Kidney glomerular epithelial cell (primary cell): ENCODE measurements at places on chromosomes 13 and 19.

DNA sequence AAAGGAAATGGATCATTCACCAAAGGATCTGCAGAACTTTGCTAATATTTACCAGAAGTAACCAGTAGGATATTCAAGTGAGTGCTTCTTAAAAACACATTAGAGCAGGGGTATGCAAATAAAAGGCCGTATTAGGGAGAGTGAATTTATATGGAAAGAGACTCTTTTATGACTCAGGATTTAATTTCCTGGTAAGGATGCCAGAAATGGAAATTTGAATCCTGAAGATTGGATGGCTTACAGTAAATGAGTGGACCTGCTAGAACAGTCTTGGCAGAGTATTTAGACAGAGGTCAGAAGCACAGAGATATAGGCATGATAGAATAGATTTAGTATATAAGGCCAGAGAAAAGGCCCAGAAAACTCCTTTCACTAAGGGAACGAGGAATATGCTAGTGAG is 201.6 kb downstream of the SLITRK5 start:
- no peak for DNase-seq

GRCh38 chr13:103945836-103946235 is 879.6 kb upstream of the SLC10A2 start:
- no peak for DNase-seq

- peak; percentile 61 for DNase-seq
These were observed 43.1 kb downstream of the COL4A1 start for GRCh38 chr13:110263888-110264287.

- DNase-seq = no peak
These were observed 10.4 kb upstream of the TYK2 start for GRCh38 chr19:10390652-10391286.

DNA sequence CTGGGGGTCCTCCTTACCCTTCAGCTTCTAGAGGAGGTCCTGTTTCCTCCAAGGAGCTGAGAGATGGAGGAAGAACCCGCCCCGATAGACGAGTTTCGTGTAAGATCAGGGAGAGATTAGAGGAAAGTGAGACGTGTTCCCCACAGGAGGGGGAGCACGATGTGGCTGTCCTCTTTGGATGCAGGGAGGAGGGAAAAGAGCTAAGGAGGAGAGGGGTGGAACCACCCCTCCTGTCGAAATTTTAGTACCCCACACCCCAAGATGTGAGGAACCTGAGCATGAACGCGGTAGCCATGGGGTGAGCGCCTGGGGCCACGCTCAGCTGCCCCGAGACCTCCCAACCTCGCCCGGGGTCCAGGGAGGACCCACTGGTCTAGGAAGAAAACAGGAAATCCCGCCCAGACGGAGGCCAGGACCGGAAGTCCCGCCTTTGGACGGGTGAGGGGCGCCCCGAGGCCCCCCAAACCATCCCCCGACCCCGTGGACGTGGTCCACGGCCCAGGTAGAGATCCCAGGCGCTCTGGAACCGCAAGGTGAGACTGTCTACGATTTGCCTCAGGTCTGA is 1.2 kb downstream of the AKT1S1 start:
- DNase-seq = peak; percentile 17

- no peak for DNase-seq
These were observed 24.0 kb downstream of the ALG5 start for GRCh38 chr13:36975172-36975571.

GRCh38 chr13:31862828-31863227 is 123.5 kb downstream of the RXFP2 start:
- DNase-seq = no peak

DNA sequence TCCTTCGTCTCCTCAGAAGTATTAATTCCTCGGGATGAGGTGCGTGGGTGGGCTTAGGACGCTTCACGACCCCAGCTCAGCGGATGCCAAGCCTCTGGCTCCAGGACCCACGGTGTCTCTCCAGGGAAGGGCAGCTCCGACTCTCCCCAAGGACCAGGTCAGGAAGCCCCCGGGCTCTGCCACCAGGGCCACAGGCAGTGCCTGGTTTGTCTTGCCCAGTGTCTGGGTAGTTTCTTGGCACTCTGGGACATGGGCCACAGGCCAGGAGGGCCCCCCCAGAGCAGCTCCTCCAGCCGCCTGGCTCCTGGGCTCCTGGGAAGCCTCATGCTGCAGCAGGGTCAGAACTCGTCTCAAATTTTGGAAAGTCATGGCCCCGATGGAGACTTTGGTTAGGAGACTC is 2.5 kb downstream of the PROZ start:
- DNase-seq = no peak

- DNase-seq = no peak
These were observed 1.0 kb upstream of the CEACAM1 start for GRCh38 chr19:42529248-42529764.

- no peak for DNase-seq
These were observed 36.9 kb upstream of the GRTP1 start for GRCh38 chr13:113400621-113401451.

GRCh38 chr19:38837656-38838121 is 6.1 kb upstream of the ECH1 start:
- DNase-seq = no peak

DNA sequence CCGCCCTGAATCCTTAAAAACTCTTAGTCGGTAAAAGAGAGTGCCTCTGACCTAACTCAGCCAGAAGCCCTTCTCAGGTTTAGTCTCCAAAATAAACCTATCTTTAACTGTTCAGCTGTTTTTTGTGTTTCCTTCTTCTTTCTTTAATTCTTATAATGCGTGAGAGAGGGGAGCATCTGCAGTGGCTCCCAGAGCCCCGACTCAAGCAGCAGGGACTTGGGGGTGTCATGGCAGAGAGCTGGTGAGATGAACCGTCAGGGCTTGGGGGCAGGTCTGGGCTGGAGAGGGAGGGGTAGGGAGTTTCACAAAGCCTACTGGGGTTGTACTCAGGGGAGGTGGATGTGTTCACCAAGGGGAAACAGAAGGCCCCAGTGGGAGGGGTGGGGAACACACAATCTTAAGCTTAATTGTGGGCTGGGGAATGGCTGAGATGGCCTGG is 16.8 kb upstream of the SIGLEC6 start:
- no peak for DNase-seq

DNA sequence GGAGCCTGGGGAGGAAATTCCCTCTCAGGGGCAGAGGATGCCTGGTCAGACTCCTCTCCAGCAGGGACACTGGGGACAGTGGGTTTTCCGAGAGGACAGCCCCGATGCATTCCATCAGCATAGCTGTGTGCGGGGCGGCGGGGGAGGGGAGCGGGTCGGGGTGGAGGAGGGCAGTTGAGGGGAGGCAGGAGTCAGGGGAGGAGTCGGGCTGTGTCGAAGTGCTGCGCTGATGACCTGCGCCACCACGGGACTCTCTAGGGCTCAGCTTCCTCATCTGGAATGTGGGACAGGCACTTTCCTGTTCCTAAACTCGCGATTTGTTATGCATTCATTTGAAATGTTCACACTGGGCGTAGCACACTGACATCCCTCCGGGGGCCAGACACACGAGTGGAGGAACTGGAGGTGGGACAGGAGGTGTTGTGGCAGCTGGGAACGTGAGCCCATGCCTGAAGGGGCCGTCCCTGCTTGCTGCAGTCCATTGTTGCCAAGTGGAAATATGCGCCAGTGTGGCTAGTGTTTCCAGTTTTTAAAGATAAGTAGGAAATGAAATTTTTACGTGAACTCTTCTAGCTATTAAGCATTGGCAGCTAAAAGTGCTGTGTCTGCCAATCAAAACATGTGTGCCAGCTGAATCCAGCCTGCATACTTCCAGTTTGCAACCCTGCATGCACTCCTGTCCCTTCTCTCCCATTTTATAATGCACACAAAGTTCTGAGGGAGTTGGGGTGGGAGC is 43.3 kb downstream of the FLT1 start:
- DNase-seq = no peak

- DNase-seq = no peak
These were observed 75.5 kb downstream of the COL4A1 start for GRCh38 chr13:110231348-110232047.

DNA sequence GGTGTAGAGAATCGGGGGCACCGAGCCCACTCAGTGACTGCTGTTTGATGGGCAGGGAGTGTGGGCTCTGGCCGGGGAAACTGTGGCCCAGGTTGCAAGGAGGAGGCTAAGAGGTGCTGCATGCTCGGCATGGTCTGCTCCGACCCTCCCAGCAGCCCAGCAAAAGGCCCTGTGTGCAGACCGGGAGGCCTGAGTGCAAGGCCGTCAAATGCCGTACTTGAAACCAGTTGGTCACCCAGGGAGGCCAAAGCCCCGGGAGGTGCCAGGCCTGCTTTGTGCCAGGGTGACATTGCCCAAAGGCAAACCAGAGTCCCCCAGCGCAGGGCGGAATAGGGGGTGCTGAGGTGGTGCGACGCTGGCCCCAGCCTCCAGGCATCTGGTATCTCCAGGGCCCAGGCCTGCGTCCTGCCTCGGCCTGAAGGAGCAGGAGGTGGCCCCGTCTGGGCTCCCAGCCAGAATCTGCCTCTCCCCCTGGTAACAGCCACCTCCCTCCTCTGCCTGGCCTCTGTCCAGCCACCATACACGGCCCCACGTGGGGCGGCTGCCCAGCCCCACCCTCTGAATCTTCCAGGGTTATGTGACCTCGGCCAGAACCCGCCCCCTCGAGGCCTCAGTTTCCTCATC is 4.0 kb downstream of the PIK3R2 start:
- peak; percentile 86 for DNase-seq

GRCh38 chr13:97114651-97115050 is 107.5 kb upstream of the MBNL2 start:
- DNase-seq = no peak

GRCh38 chr13:76934671-76935070 is 13.6 kb upstream of the ACOD1 start:
- no peak for DNase-seq

GRCh38 chr19:28607066-28607583 is 605.8 kb downstream of the UQCRFS1 start:
- DNase-seq = no peak

DNA sequence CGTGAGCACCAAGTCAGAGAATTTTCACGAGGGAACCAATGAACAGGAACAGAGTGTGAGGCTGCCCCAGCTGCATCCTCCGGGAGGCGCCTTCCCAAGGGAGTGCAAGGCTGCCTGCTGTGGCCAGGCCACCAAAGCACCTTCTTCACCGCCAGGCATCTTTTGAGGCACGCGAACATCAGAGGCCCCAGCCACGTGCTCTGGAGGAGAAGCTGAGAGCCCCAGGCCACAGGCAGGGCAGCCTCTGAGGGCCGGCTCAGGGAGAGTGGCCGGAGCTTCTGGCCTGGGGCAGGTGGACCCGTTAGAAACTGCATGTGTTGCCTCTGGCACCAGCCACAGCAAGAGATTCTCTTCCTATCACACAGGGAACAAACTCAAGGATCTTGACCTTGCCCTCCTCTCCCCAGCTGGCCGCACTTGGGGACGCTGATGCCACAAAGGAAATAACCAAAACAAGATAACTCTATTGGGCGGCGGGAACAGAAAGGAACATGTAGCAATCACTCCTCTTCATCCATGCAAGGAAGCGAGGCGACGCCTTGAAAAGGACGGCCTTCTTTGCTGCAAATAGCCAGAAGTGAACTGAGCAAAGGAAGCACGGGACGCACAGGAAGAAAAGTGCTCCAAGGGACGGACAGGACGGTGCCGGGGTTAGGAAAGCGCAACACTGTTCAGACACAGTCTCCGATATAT is 19.9 kb downstream of the GAS6 start:
- no peak for DNase-seq

DNA sequence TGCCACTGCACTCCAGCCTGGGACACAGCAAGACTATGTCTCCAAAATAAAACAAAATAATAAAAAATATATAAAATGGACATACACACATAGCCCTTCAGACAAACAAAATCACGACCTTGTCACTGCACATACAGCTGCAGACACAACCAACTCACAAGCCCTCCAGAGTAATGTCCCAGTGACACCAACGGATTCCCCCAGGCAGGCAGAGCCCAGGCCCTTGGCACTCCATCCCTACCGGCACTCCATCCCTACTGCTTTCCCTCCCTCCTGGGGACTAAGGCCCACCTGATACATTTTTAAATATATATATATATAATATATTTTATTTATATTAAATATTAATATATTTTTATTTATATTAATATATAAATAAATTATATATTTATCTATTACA is 18.5 kb downstream of the ZNF101 start:
- DNase-seq = no peak

GRCh38 chr19:2586196-2586595 is 110.3 kb downstream of the GADD45B start:
- no peak for DNase-seq

GRCh38 chr19:30895946-30896345 is 453.3 kb downstream of the TSHZ3 start:
- DNase-seq = no peak

- DNase-seq = peak; percentile 47
These were observed 8.7 kb downstream of the CD177 start for GRCh38 chr19:43362179-43362578.

GRCh38 chr19:48194041-48194843 is 23.8 kb downstream of the ZSWIM9 start:
- no peak for DNase-seq

DNA sequence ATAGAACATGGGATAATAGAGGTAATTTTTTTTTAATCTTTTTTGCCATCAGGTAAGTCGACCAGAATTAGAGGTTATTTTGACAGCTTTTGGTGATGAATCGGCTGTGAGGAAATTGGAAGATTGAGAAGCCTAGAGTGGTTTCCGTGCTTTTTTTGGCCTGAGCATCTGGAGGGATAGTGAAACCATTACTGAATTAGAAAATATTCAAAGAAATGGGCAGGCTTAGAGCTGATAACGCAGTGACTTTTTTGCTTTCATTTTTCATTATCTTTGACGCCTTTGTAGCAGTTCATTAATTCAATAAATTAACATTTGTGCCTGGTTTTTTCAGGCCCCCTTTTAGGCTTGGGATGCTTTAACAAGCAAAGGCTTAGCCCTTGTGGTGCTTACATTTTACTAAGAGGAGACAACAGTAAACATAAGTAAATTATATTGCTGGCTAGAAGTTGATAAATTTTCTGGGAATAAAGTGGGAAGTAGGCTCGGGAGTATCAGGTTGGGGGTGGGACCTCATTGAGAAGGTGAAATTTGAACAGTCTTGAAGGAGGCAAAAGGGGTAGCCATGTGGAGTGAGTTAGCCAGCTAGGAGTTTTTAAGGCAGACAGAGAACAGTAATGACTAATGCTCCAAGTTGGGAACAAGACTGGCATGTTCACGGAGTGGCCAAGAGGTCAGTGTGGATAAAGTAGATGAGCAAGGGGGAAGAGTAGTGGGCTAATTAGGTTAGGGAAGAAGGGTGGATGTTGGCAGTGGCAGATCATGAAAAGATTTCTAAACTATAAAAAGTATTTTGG is 36.5 kb downstream of the GTF2F2 start:
- DNase-seq = no peak

GRCh38 chr19:30363073-30363472 is 9.1 kb upstream of the ZNF536 start:
- DNase-seq = no peak
